ENCODE measurements at places on chromosomes 5 and 9.

DNA sequence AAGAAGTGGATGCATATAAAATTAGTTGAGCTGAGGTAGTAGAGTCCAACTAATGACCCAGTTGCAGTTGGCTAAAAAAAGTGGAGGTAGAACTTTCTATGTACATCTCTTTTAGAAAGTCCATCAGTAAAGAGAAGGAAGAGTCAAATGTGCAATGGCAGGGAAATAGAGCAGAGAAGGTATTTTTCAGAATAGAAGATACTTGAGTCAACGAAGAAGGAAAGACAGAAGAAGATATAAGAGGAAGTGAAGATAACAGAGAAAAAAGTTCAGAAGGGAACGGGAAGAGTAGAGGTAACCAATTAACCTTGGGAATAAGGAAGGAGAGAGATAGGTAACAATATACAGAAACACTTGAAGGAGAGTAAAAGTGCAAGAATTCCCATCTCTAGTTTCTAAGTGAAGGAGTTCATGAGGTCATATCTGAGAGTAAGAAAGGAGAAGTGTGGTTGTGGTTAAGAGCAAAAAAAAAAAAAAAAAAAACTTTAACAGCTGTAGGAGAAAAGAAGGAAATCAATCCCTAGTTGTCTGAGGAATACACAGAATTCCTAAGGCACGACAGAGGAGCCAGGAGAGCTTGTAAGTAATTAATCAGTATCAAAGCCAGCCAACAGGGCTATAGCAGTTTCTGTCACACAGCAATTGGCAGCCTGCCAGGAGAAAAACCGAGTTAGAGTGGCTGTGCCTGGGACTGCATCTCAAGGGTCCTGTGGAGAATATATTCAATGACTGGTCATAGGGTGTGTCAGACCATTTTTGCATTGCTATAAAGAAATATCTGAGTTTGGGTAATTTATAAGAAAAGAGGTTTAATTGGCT is 61.0 kb downstream of the ARL15 start:
- no peak for DNase-seq

DNA sequence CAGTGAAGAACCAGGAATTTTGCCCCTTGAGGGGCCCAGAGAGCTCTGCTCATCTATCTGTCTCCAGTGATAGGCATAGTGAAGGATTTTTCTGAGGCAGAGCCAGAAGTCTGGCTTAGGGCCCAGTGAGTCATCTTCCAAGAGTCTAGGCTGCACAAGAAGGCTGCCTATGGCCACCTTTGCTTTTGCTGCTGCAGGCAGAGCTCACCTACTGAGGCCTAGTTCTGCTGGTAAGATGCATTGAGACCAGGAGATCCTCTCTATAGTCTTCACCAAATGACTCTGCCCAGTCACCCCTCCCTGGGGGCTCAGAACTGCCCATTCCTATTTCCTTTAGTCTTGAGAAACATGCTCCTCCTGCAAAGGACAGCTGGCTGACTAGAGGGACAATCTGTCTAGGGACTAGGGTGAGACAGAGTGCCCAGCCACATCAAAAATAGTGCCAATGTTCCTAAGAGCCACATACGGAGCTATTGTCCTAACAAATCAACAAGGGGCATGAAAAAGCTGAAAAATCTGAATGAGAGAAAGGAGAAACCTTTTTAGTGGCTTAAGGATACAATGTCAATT is 40.3 kb upstream of the CDKN2AIPNL start:
- DNase-seq, result peak; percentile 81

DNA sequence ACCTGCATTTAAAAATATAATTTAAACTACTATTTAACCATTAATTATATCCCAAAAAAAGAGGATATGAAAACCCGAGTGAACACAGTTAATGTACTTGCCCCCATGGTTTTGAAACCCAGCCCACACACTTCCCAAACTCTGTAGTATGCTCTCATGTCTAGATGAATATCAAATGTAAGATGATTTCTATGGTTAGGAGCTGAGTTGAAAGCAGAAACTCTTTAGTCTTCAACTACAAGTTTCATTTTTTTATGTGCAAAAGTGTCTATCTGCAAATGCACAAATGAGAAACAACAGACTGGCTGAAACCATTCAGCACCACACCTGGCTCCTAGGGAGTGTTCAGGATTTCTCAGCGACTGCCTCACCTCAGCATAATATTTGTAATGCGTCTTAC is 183.3 kb downstream of the SEMA5A start:
- no peak for DNase-seq

- DNase-seq, result no peak
Measured at GRCh38 chr9:83772860-83773259, 44.7 kb downstream of the GKAP1 start.

GRCh38 chr9:134539586-134540194 is 101.9 kb upstream of the COL5A1 start:
- DNase-seq, result no peak

All from cerebellar cortex (tissue), 1 donor.